ENCODE measurements at places on chromosomes 7 and 10. TPM values are rescaled to one million over a fixed set of nuclear protein-coding genes. Genes with fewer than 3 reads are reported as not detected.

DNA sequence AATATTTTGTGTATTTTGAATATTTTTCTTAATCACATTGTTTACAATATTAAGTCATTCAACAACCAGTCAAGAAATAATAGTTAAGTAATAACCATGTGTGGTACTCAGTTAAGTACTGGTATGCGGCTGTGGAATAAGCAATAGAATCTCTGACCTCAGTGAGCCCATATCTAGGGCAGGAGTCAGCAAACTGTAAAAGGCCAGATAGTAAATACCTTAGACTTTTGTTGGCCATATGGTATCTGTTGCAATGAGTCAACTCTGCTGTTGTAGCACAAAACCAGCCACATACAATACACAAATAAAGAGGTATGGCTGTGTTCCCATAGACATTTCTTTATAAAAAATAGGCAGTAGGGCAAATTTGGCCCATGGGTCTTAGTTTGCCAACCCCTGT, 311.6 kb upstream of the SEMA3A start:
- peak; percentile 53 for DNase-seq
- peak overlapping the region; percentile 18 for H3K27ac ChIP-seq
- no peak overlapping the region for H3K4me3 ChIP-seq
- H3K4me1 ChIP-seq = no peaks in the 10 kb centered on the region

GRCh38 chr10:79184145-79184625, 115.4 kb downstream of the ZMIZ1 start:
- no peaks in the 10 kb centered on the region for H3K27me3 ChIP-seq
- H3K4me3 ChIP-seq = no peak overlapping the region
- H3K27ac ChIP-seq = no peak overlapping the region

The RARRES2 gene
- polyA plus RNA-seq = 58.2 TPM

The ADCY1 gene
- 1.4 TPM for polyA plus RNA-seq

DNA sequence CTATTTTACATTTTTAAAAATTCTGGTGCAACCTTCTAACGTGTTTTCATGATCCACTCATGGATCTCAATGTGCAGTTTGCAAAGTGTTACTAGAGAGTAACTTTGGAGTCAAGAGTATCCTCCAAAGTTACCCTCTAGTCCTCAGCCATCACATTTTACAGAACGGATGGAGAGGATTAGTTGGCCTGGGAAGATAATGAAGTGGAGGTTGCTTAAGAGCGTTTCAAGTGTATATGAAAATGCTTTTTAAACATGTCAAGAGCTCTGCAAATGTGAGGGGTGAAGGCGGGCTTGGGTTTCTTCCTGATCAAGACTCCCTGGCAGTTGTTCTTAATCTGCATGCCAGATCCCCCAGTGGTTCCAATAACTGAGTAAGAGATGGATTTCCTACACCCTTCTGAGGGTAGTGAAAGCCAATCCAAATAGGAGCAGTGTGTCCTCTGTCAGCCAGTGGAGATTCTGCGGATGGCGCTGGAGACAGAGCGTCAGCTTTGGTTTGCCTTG, 299.4 kb upstream of the NPVF start:
- H3K27me3 ChIP-seq = peaks cover 11% of the 10 kb centered on the region
- H3K4me3 ChIP-seq = no peak overlapping the region
- H3K36me3 ChIP-seq = no peaks in the 10 kb centered on the region

The OGA gene
- polyA plus RNA-seq = 129 TPM

- H3K27ac ChIP-seq = no peak overlapping the region
- H3K4me3 ChIP-seq = no peak overlapping the region
- no peaks in the 10 kb centered on the region for H3K27me3 ChIP-seq
- H3K36me3 ChIP-seq = no peaks in the 10 kb centered on the region
- H3K4me1 ChIP-seq = no peaks in the 10 kb centered on the region
Measured at GRCh38 chr7:69126896-69127479, 471.3 kb upstream of the AUTS2 start.

The PPP1R3A gene
- 0.03 TPM for polyA plus RNA-seq

DNA sequence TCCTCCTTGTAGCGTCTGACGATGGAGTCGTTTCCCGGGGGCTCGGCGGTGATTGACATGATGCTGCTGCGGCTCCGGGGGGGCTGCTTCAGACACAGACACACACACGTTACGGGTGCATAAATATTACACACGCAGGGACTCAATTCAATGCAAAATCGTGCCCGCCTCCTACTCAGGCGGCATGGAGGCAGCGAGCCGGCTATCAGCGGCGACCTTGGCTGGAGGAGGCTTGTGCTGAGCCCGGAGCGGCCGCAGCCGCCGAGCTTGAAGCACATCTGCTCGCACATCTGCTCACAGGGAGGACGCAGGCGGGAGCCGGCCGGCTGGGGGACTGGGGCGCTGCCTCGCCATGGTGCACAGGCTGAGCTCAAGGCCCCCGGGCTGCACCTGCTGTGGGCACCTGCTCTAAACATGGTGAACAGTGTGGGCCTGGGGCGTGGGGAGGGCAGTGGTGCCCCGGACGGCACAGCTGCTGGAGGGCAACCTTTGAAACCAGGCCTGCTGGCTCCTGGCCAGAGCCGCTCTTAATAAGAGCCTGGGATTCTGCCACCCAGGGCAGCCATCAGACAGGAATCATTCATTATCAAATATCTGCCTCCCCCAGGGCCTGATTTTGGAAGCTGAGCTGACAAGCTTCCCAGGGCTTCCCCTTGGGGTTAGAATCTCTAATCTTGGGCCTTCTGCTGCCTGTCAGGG, 84.7 kb upstream of the GNA12 start:
- no peaks in the 10 kb centered on the region for H3K36me3 ChIP-seq
- H3K4me3 ChIP-seq = no peak overlapping the region
- H3K4me1 ChIP-seq = no peaks in the 10 kb centered on the region
- H3K27me3 ChIP-seq = no peaks in the 10 kb centered on the region
- H3K27ac ChIP-seq = no peak overlapping the region

DNA sequence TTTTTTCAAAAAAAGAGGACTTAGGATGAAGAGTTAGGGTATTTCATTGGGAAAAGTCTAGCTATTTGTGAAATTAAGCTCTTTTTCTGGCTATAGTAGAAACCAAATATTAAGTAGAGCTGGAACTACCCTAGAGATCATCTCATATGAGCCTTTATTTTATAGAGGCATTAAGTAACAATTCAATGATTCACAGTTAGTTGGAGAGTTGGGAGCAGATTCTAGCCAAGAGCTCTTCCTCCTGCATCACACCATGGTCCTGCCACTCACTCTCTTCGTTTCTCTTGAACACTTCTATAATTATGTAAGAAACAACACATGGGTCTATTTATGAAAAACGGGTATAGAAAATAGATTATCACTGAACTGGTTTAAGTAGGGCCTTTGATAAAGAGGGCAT, 76.1 kb upstream of the ANK3 start:
- no peak overlapping the region for H3K27ac ChIP-seq
- no peak overlapping the region for H3K4me3 ChIP-seq
- DNase-seq = no peak
- H3K4me1 ChIP-seq = no peaks in the 10 kb centered on the region
- no peaks in the 10 kb centered on the region for H3K36me3 ChIP-seq
- no peaks in the 10 kb centered on the region for H3K27me3 ChIP-seq

- no peaks in the 10 kb centered on the region for H3K27me3 ChIP-seq
- no peak for DNase-seq
- no peak overlapping the region for H3K4me3 ChIP-seq
- no peaks in the 10 kb centered on the region for H3K36me3 ChIP-seq
Measured at GRCh38 chr7:41256186-41256945, 446.5 kb downstream of the INHBA start.

GRCh38 chr7:106075937-106076336, 36.2 kb downstream of the SYPL1 start:
- H3K4me1 ChIP-seq = no peaks in the 10 kb centered on the region
- no peaks in the 10 kb centered on the region for H3K27me3 ChIP-seq
- no peak for DNase-seq
- H3K27ac ChIP-seq = no peak overlapping the region
- H3K36me3 ChIP-seq = no peaks in the 10 kb centered on the region

The NAMPT gene
- polyA plus RNA-seq = 111 TPM

DNA sequence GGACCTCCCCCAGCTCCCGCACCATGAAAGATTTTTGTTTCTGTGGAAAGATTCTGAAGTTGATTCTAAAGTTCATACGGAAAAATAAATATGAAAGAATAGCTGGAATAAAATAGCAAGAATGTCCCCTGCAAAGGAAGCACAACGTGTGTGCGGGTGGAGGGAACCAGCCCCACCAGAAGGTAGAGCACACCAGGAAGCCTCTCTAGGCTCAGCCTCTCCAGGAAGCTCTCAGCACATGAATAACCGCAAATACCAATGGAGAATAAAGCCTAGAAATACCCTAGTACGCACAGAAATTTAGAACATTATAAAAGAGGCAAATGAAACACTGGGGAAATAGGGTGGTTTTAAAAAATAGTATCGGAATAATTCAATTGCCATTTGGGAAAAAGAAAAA, 24.6 kb upstream of the FAM170B start:
- H3K27me3 ChIP-seq = peaks cover 3% of the 10 kb centered on the region
- no peak for DNase-seq
- no peaks in the 10 kb centered on the region for H3K4me1 ChIP-seq
- no peak overlapping the region for H3K4me3 ChIP-seq
- H3K36me3 ChIP-seq = no peaks in the 10 kb centered on the region
- no peak overlapping the region for H3K27ac ChIP-seq

The HACD1 gene
- polyA plus RNA-seq = 18.6 TPM

GRCh38 chr7:105765846-105766245, 110.6 kb downstream of the ATXN7L1 start:
- H3K4me3 ChIP-seq = no peak overlapping the region
- no peak for DNase-seq
- H3K27ac ChIP-seq = no peak overlapping the region

The EVX1 gene
- not detected for polyA plus RNA-seq

- no peak overlapping the region for H3K4me3 ChIP-seq
- no peaks in the 10 kb centered on the region for H3K4me1 ChIP-seq
- no peak for DNase-seq
- no peaks in the 10 kb centered on the region for H3K27me3 ChIP-seq
- H3K27ac ChIP-seq = peak overlapping the region; percentile 25
Measured at GRCh38 chr7:137975768-137976167, 26.1 kb downstream of the CREB3L2 start.

The GBX1 gene
- polyA plus RNA-seq = 0.07 TPM

GRCh38 chr10:102552533-102552932, 48.8 kb downstream of the SUFU start:
- no peak overlapping the region for H3K27ac ChIP-seq
- DNase-seq = no peak
- H3K36me3 ChIP-seq = peaks cover 17% of the 10 kb centered on the region
- no peaks in the 10 kb centered on the region for H3K27me3 ChIP-seq

DNA sequence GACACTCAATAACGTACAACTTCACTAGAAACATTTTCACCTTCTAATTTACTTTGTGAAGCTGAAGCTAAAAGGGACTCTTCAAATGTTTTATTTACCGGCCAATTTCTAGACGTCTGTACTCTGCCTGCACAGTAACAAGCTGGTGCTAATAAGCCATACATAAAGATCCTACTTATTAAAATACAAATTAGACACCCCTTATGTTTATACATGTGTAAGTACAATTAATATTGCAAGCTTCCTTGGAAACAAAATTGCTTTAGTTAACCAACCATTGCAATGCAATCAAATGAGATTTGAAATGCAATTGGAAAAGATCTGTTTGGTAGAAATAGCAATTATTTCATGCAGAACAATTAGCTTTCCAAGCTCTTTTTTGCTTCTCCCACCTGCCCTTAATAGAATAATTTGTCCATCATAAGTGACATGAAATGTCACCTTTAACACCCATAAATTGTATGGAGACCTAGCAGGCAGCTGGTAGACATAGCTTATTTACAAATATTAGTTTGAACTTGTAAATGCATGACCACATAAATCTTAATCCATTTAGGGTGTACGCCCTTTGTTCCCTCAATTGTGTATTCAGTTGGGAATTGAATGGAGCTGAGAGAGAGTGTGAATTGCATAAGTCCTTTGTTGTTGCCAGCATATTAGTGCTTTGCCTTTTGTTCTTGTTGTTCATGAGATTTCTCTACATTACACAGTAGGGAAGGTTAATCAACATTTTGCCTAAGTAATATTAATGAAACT, 277.1 kb downstream of the CACNA2D1 start:
- no peak overlapping the region for H3K4me3 ChIP-seq
- no peaks in the 10 kb centered on the region for H3K4me1 ChIP-seq
- no peak for DNase-seq
- no peaks in the 10 kb centered on the region for H3K36me3 ChIP-seq
- no peak overlapping the region for H3K27ac ChIP-seq

The ASIC3 gene
- polyA plus RNA-seq = 6.9 TPM

The SOSTDC1 gene
- polyA plus RNA-seq = 11.0 TPM

The WDR86 gene
- polyA plus RNA-seq = 12.0 TPM

GRCh38 chr7:117113871-117114270, 160.6 kb downstream of the ST7 start:
- no peak for DNase-seq
- H3K36me3 ChIP-seq = no peaks in the 10 kb centered on the region
- peaks cover 15% of the 10 kb centered on the region for H3K4me1 ChIP-seq

DNA sequence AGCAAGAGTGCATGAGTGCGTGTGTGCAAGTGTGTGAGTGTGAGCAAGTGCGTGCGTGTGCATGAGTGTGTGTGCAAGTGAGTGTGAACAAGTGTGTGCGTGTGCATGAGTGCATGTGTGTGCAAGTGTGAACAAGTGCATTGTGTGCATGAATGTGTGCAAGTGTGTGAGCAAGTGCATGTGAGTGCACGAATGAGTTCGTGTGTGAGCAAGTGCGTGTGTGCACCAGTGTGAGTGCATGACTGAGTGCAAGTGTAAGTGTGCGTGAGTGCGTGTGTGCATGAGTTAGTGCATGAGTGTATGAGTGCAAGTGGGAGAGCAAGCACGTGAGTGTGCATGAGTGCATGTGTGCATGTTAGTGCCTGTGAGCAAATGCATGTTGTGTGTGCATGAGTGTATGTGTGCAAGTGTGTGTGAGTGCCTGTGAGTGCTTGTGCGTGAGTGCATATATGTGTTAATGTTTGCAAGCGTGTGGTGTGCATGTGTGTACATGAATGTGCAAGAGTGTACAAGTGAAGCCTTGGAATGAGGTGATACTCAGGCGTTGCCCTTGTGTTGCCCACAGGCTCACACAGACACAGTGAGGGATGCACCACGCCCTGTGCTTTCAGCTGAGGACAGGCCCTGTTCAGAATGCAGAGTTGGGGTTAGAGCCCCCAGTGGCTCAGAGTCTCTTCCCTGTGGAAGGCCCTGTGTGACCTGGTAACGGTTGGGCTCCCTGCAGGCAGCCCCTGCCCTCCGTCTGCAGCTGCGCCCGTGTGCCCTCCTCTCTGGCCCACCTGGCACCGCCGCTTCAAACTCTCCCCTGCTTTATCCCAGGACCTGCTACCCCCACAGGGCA, 97.1 kb downstream of the NKX6-2 start:
- no peak overlapping the region for H3K4me3 ChIP-seq
- no peak overlapping the region for H3K27ac ChIP-seq
- H3K4me1 ChIP-seq = peaks cover 5% of the 10 kb centered on the region
- H3K36me3 ChIP-seq = peaks cover 13% of the 10 kb centered on the region

- peaks cover 22% of the 10 kb centered on the region for H3K27me3 ChIP-seq
- no peaks in the 10 kb centered on the region for H3K36me3 ChIP-seq
- no peaks in the 10 kb centered on the region for H3K4me1 ChIP-seq
- DNase-seq = no peak
- no peak overlapping the region for H3K4me3 ChIP-seq
- H3K27ac ChIP-seq = no peak overlapping the region
Measured at GRCh38 chr10:132833421-132834111, 47.6 kb upstream of the NKX6-2 start.

Data from large intestine (tissue), 12 donors.